Stimulated activated memory B cell treated with anti-CD40 and anti-IgM and Interleukin-4, amounts not matched to agents 10 μg/mL and 1 μg/mL and 100 μg/mL, for 72 hours (primary cell): ENCODE measurements at places on chromosomes 16 and 17.

DNA sequence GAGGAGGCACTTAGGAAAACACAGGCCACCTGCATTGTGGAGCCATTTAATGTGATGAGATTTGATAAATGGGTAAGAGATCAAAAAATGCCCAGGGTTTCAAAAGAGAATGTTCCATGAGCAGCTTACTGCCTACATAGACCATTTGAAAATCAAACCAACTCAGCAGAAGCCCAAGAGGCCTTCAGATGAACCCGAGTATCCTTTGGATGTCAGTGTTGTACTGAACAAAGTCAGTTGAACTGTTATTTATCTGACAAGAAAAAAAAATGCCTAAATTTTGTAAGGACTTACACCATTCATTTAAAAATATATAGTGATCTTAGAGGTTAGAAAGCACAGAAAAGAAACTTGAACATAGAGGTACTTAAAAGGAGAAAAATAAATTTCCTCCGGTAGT, 381.7 kb downstream of the ZFHX3 start:
- H3K4me3 ChIP-seq, result no peak overlapping the region
- no peaks in the 10 kb centered on the region for H3K27me3 ChIP-seq
- H3K27ac ChIP-seq, result no peak overlapping the region
- ATAC-seq, result no peak
- H3K36me3 ChIP-seq, result peaks cover 6% of the 10 kb centered on the region
- peaks cover 7% of the 10 kb centered on the region for H3K4me1 ChIP-seq

DNA sequence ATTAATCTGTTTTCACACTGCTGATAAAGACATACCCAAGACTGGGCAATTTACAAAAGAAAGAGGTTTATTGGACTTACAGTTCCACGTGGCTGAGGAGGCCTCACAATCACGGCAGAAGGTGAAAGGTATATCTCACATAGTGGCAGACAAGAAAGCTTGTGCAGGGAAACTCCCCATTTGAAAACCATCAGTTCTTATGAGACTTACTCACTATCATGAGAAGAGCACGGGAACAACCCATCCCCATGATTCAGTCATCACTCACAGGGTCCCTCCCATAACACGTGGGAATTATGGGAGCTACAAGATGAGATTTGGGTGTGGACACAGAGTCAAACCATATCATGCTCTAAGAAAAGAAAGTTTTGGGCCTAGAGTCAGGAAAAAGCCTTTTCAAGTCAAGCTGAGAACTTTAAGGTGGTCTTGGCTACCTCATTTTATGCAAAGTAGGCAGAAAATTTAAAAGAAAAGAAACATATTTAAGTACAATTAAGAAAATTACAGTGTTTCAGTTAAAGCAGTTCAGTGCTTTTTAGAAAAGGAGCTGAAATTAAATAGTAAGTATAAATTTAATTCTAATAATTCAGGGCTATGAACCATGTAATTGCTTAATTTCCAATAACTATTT, 24.9 kb upstream of the CRYM start:
- H3K4me3 ChIP-seq, result peak overlapping the region; percentile 97
- H3K27me3 ChIP-seq, result no peaks in the 10 kb centered on the region
- peak overlapping the region; percentile 93 for H3K27ac ChIP-seq
- peaks cover 31% of the 10 kb centered on the region for H3K4me1 ChIP-seq
- ATAC-seq, result no peak
- H3K36me3 ChIP-seq, result no peaks in the 10 kb centered on the region

DNA sequence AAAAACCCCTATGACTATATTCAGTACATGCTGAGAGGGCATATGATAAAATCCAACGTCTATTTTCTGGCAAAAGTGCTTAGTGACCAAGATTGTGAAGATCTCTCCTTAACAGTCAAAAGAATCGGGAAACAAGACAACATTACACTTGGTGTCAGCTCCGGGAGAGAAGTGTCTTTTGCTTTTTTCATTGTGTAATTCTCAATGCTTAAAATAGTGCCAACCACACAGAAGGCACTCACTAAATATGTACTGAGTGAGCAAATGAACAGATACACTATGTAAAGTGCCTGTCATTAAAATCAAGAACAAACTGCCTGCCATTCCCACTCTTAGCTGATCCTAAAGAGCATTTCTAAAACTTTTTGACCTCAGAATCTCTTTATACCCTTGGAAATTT, 34.1 kb downstream of the VPS53 start:
- no peaks in the 10 kb centered on the region for H3K27me3 ChIP-seq
- H3K4me3 ChIP-seq, result no peak overlapping the region
- no peak for ATAC-seq

- no peak overlapping the region for H3K27ac ChIP-seq
- H3K36me3 ChIP-seq, result no peaks in the 10 kb centered on the region
- no peaks in the 10 kb centered on the region for H3K27me3 ChIP-seq
- ATAC-seq, result no peak
Observed at GRCh38 chr17:55284944-55285339, 20.2 kb downstream of the HLF start.
